Stimulated activated CD8-positive, alpha-beta memory T cell treated with anti-CD3 and anti-CD28 coated beads, Interleukin-15, amount 100 ng/mL, for 48 hours (primary cell): ENCODE measurements at places on chromosomes 6 and 20.

DNA sequence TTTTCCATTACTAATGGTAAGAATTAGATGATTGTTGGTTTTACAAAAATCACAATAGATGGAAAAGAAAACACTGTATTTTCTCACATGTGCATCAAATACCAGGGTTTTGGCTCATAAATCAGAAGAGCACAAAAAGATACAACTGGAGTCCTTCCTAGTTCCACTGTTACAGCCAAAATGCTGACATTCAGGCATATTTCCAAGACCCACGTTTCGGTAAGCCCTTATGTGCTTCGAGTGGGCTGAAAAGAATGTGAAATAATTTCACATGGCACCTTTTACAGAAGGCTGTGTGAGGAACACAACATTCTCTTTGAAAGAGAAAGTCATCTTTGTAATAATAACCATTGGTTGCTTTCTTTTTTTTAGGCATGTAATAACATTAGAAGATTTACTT, 326.7 kb upstream of the FLRT3 start:
- no peak for DNase-seq

DNA sequence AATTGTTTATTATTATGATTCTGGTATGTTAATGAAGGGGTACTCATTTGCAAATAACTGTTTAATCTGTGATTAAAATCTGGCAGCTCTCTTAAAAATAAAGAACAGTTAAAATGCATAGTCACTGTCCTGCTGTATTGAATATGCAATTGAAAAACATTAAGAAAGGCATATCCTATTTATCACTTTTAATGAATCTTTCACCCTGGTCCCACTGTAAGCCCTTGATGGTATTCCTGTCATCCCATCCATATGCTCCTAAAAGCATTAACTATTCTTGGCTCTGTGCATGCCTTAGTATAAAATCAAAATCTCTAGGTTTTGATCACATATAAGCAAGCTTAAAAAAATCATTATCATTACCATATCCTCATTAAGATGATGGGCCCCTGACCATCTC, 411.0 kb upstream of the SOX4 start:
- no peak for DNase-seq

DNA sequence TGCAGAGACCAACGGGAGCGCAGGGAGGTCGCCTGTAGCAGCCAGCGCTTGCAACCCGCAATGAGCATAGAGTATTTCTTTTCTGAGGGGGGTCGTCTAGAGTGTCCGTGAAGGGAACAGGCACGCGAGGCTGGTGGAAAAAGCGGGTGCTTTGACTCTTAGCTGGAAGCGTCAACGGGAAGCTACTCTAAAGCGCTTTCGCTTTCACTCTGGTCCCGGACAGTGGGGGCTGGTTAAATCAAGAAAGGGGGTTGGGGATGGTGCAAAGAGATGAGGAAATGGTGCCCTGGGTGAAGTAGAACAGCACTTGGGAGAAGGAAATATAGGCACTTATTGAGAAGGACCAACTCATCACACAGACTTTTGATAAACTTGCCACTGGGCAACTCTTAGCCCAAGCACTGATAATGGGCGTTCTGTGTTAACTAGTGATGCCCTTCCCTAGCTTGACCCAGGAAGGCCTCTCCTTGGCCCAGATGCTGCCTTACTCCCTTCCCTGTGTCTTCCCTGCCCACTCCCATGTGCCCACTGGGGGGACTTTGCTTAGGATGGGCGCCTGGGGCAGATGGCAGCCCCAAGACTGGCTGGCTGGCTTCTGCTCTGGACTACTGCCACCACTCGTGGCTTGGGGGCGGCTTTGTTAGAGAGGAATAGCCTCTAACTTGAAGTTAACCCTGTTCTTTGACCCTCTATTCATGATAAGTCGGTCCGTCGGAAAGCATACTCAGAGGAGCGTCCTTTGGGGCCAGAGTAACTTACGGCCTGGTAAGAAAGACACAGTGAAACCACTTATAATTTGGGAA, 585 bp downstream of the PSMB9 start:
- peak; percentile 42 for DNase-seq

- no peak for DNase-seq
Measured at GRCh38 chr6:149081281-149081680, 236.2 kb upstream of the TAB2 start.

GRCh38 chr6:56541030-56541600, 101.6 kb downstream of the DST start:
- no peak for DNase-seq

DNA sequence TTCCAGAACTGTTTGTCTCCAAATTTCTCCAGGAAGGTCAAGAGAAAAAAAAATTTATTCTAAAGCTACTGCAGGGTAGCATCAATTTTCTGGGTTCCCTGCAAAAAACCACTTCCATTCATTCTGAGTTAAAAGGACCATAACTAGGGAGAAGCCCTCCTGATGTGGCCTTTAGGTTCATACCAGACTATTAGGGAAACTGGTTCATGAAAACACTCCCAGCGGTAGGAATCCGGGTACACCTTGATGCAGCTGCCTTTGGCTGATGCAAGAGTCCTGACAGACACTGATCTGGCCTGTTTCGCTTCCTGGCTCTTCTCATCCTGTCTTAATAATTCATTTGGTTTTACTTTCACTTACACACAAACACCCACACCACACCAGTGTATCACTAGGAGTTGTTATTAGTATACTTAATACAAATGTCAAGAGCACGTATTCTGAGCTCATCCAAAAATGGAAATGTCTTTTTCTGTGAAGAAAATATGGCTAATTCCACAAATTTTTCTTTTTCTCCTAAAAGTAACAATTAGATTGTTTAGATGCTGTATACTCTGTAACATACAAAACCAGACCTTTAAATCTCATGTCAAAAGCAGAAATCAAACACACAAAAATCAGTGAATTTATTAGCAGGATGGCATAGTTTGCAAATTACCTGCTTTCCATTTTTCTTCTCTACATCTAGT, 38.4 kb upstream of the ARHGAP18 start:
- peak; percentile 47 for DNase-seq

DNA sequence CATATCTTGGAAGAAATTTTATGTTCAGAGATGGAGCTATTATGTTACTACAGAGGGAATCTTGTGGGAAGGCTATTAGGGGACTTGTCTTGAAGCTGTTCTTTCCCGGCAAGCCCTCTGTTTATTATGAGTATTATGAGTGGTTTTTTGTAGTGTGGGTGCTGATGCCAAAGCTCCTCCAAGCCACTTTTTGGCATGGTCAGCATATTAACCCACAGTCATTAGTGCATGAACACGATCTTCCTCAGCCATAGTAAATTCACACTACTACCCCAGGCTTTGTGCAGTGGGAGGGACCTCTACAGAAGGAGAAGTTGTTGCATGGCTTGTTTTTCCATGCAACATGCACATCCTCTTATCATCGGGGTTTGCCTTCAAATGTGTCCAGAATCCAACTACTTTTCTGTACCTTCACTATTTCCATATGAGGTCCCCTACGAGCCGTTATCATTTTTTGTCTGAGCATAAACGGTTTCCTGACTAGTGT, 6.5 kb upstream of the BMP6 start:
- no peak for DNase-seq

- DNase-seq, result no peak
Measured at GRCh38 chr20:32941155-32941885, 62.9 kb downstream of the SUN5 start.

DNA sequence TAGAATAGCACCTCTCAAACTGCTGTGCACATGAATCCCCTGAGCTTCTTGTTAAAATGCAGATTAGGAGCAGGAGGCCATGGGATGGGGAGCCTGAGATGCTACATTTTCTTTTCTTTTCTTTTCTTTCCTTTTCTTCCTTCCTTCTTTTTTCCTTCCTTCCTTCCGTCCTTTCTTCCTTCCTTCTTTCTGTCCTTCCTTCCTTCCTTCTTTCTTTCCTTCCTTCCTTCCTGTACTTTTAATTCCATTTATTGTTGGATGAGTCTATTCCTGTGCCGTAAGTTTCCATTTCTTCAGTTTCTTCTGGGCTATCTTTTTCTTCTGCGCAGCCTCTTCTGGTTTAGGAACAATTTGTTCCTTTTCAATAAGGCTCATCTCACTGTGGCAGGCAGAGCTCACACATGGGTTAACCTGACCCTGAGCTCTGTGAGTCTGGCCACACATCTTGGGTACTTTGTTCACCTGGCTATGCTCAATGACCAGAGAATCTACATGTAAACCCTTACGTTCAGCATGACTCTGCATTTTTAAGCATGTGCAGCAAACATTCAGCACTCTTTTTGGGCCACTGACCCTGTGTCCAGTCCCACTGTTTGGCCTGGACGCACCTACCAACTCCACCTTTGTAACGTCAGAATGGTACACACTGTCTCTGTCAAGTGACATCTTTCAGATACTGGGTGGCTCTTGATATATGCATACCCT, 114.7 kb upstream of the INSM1 start:
- DNase-seq, result no peak

GRCh38 chr6:31580807-31581433, 1.3 kb downstream of the LTB start:
- DNase-seq, result peak; percentile 86

DNA sequence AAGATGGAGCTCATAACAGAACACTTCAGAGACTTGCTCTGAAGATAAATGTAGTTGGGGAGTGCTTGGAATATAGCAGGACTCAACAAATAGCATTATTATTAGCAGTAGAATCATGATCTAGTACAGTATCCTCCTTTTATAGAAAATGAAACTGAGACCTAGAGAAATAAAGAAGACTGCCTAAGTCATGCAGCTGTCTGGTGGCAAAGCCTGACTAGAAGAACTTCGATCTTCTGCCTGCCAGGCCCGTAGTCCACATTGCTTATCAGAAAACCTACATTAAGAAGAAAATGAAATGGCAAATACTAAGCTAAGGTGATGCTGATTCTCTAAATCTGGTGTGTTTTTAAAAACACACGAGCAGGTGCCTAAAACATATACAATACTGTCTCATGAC, 46.4 kb upstream of the DST start:
- no peak for DNase-seq

DNA sequence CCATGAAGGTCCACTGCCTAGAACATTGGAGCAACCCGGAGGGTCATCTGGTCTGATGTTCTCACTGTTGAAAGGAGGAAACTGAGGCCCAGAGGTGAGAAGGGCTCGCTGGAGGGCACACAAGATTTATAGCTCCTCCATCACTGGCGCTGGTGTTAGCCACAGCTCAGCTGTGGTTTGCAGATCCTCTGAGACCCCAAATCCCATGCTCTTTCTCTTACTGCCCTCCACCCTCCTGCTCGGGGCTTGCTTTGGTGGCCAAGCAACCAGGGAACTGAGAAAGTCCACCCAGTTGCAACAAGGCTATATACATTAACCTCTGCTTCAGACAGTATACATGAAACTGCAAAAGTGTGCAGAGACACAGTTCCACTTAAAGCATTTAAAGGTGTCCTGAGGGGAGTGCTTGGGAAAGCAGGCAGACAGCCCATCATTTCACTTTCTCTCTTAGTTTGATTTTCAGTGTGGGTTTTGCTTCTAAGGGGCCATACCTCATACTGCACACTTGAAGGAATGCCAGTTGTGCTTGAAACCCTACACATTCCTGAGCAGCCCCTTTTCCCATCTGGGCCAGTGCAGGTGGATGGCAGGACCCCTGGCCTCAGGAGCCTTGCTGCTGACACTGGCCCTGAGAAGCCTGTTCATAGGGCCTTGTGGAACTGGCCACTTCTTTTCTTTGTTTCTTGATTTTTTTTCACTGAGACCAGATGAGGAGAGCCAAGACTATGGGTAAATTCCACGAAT, 347.6 kb downstream of the CDC5L start:
- no peak for DNase-seq

GRCh38 chr20:39057911-39058310, 95.8 kb downstream of the DHX35 start:
- no peak for DNase-seq

GRCh38 chr6:138107752-138108592, 753 bp upstream of the PERP start:
- no peak for DNase-seq

DNA sequence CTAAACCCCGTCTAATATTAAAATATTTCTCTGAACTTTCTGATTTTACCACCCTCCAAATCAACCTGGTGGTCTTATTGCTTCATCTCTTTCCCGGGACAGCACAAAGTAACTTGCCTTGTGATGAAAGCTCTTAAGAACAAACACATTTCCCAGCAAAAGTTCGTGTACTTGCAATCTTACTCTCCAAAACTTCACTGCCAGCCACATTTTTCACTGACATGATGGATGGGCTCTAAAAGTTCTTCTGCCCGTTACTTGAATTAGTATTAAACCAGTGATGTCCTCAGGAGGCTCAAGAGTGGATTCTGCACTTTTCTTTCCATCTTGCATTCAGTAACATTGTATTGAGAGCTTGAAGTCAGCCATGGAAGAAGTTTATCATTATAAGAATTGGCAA, 731.6 kb upstream of the GJE1 start:
- DNase-seq, result no peak

DNA sequence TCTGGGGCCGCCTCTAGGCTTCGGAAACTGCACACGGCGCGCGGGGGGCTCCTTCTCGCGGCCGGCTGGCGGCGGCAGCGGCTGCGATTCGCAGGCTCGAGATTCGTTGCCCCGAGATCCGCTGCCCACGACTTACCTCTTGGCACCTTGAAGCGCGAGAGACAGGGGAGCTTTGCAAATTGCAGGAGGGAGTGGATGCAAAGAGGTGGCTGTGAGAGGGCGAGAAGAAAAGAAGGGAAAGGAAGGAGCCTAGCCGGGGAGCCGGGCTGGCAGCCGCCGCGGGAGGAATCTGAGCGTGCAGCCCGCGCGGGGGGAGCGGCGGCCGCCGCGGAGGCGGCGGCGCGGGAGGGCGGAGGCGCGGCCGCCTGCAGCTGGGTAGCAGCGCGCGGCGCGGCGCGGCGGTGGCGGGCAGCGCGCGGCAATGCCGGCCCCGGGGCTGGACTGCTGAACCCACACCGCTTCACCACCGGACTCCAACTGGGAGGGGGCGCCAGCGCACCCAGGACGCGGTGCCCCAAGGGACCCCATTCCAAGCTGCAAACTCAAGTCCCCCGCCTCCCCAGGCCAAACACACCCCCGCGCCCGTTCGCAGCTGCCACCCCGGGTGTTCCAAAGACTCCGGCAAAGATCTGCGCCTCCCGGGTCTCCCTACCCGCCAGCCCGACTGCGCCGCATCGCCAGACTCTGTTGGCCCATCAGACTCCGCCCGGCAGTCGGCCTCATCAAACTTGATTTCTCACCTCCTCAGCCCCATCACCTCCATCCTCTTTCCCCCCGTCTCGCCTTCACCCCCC, 44.2 kb upstream of the SUPT3H start:
- DNase-seq, result peak; percentile 43

GRCh38 chr6:11804135-11804534, 25.5 kb upstream of the ADTRP start:
- DNase-seq, result no peak

GRCh38 chr6:90397929-90398674, 101.5 kb upstream of the BACH2 start:
- peak; percentile 87 for DNase-seq

- no peak for DNase-seq
Measured at GRCh38 chr6:25002326-25003091, 66.7 kb upstream of the RIPOR2 start.

- DNase-seq, result peak; percentile 22
Measured at GRCh38 chr20:54284928-54285704, 77.2 kb downstream of the PFDN4 start.
